GM12864 (cell line): ENCODE measurements at places on chromosomes 6 and 20.
A peak's percentile ranks its signal among the peaks of the same experiment; 100 is the strongest.

DNA sequence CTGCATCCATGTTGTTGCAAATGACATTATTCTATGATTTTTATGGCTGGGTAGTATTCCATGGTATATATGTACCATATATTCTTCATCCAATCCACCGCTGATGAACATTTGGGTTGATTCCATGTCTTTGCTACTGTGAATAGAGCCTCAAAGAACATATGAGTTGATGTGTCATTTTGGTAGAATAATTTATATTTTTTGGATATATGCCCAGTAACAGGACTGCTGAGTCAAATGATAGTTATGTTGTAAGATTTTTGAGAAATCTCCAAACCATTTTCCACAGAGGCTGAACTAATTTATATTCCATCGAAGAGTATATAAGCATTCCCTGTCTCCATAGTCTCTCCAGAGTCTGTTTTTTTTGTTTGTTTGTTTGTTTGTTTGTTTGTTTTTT is 1373.5 kb downstream of the GRIK2 start:
- DNase-seq, result no peak

- DNase-seq, result no peak
Measured at GRCh38 chr6:162770136-162770535, 42.4 kb downstream of the PACRG start.

GRCh38 chr6:15621203-15622044 is 41.4 kb downstream of the DTNBP1 start:
- DNase-seq, result peak; percentile 25

DNA sequence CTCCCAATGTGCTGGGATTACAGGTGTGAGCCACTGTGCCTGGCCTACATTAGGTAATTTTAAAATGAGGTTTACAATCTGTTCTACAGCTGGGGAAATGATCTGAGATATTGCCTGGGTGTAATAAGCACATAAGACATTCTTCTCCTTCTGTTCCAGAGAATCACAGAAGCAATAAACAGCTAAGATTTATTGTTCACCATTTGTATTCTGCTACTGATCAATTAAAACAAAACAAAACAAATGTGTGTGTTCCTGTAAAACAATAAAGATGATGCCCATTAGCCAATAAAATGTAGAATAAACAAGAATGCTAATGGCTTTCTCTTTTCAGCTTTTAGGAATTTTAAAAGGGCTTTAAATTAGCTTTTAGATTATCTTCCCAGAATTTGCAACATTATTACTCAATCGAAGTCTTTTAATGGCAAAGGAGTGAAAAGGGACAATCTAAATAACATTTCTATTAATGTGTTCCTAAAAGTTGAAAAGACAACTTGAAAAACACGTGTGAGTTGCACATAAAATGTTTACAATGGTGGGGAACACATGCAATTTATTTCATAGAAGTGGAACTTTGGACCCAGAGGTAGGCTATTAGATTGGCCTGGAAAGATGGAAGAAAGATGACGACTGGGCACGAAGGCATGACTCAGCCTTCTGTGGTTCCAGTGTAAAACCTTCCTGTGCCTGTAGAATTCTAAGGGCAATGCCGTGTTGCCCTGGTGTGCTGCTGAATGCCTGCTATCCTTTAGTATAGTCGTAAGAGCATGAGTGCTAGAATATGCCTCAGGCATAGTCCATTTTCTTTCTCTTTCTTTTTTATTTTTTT is 29.0 kb upstream of the DEK start:
- DNase-seq, result no peak

- DNase-seq, result peak; percentile 24
Measured at GRCh38 chr20:62838128-62838891, 21.5 kb downstream of the COL9A3 start.

- DNase-seq, result no peak
Measured at GRCh38 chr6:4185419-4185818, 50.0 kb upstream of the ECI2 start.

GRCh38 chr20:32333181-32333987 is 24.7 kb upstream of the ASXL1 start:
- peak; percentile 85 for DNase-seq

GRCh38 chr6:39420300-39421265 is 98.1 kb upstream of the KCNK16 start:
- DNase-seq, result no peak

GRCh38 chr6:122758927-122759334 is 20.6 kb upstream of the FABP7 start:
- no peak for DNase-seq

DNA sequence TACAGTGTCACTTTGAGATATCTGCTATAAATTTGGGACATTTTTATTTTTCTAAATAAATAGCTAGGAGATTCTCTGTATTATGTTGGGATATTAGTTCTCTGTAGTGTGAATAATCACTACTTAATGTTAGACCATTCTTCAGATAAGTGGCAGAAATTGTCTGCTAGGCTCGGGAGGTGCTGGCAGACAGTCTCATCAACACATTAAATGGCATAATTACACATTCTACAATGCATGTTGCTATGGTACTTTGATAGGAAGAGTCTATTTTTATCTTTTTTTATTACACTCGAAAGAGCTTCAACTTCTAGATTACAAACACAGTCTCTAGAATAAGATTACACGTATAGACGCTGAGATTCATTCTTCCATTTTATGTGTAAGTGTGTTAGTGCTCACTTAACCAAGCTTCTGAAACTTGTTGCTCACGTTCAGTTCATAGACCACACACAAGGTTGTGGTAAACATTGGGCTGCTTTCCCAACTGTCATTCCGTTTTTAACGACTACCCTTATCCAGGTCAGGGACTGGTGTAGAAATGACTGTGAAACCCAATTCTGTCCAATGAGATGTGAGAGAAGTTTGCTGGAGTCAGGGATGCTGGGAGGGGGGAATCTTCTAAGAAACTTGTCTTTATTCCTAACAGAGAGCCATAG is 78.6 kb downstream of the TPBG start:
- DNase-seq, result no peak

- peak; percentile 31 for DNase-seq
Measured at GRCh38 chr6:16669227-16669626, 92.0 kb downstream of the ATXN1 start.

- no peak for DNase-seq
Measured at GRCh38 chr6:22550971-22551670, 18.2 kb upstream of the HDGFL1 start.

GRCh38 chr6:149387779-149388512 is 12.1 kb upstream of the SUMO4 start:
- no peak for DNase-seq

DNA sequence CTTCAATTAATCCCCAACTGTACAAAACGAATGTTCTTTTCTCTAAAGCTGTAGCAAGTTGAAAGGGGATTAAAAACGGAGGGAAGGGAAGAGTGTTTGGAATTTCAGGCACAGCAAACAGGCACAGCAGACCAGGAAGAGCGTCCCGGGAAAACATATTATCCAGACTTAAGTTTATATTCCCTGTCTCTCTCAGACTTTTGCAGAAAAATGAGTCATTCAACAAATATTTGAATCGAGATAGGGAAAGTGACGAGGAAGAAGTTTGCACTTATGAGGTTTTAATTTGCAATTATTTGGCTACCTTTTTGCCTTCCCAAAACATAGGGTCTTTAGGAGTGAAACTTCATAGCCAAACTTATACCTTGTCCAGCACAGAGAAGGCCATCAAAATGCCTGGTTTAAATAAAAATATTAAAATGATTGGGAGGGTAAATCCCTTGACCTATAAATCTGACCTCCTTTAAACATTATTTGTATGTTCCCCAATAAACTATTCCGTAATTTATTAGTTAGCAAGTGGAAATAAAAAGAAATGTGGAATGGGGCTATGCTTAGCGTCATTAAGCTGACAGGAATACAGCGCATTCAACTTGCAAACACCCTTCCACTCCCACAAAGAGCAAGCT is 16.0 kb downstream of the HFE start:
- DNase-seq, result no peak

GRCh38 chr6:35924146-35924545 is 3.2 kb upstream of the SRPK1 start:
- no peak for DNase-seq

DNA sequence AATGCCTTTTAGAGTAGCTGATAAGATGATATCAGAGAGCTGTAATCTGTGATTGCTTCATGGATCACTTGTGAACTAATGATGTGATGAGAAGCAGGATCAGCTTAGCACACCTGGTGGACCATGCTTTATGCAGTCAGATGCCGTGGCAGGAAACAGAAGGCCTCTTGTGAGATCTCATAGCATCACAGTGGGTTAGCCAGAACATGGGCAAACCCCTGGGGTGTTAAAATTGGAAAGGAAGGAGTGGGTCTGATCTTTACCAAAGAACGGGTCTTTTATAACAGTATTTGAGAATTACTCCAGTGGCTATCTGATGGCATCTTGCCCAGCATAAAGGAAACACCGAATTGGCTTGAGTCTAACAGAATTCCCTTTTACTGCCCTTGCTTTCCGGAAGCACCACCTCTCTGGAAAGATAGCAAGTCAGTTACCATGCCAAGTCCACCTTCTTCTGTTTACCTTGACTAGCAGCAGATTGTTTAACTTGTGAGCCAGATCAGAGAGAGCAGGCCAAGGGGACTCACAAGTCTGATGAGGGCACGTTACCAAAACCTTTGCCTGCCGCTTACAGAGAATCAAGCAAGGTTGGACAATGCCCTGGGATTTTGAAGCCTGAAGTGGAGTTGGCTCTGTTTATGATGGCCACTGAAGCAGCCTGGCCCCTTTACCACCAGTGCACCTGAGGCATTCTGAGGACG is 20.9 kb upstream of the SRF start:
- no peak for DNase-seq

GRCh38 chr6:131117878-131118277 is 17.4 kb upstream of the AKAP7 start:
- no peak for DNase-seq

DNA sequence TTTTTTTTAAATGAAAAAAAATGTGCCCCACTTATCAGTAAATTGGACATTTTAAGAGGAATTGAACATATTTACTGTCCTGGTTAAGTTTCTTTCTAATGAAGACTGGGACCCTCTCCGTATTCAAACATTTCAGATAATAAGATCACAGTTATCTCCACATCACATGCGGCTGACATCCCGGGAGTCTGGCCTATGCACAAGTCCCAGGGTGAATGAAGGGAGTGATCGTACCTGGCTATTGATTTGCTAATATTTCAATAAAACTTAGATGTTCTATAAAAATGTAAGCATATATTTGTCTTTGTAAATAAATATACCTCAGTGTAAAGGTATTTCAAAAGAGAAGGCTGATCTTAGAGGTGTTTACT is 58.1 kb downstream of the FOXC1 start:
- no peak for DNase-seq

DNA sequence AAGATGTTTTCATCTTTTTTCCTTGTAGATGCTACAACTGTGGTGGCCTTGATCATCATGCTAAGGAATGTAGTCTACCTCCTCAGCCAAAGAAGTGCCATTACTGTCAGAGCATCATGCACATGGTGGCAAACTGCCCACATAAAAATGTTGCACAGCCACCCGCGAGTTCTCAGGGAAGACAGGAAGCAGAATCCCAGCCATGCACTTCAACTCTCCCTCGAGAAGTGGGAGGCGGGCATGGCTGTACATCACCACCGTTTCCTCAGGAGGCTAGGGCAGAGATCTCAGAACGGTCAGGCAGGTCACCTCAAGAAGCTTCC is 101.5 kb downstream of the POPDC3 start:
- no peak for DNase-seq

DNA sequence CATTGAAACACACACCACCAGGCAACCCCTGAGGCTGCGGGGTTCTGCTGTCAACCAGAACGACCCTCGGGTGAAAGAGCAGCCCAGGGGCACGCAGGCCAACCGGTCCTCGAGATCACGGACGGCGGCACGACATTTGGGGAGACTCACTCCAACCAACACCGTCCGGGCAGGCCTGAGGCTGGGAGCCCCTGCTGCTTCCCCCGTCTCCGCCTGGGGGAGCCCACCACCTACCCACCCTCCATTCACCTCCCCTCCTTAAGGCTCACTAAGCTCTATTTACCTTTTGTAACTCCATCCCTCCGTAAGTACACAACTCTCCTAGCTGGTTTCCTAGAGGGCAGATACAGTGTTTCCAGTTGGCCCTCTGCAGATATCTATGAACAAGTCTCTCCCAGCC is 971.3 kb upstream of the DEFB115 start:
- no peak for DNase-seq

DNA sequence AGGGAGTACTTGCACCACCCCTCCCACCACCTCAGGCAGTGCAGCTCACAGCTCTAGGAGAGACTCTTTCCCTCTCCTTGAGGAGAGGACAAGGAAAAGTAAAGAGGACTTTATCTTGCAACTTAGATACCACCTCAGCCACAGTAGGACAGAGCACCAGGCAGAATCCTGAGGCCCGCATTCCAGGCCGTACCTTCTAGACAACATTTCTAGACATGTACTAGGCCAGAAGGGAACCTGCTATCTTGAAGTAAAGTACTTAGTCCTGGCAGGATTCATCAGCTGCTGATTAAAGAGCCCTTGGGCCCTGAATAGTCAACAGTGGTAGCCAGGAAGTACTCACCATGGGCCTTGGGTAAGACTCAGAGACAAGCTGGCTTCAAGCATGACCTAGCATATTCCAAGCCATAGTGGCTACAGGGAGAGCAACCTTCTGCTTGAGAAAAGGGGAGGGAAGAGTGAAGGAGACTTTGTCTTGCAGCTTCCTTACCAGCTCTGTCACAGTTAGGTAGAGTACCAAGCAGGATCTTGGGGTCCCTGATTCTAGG is 384.4 kb upstream of the RNF217 start:
- no peak for DNase-seq

GRCh38 chr6:117817992-117818391 is 89.1 kb upstream of the SLC35F1 start:
- DNase-seq, result no peak

DNA sequence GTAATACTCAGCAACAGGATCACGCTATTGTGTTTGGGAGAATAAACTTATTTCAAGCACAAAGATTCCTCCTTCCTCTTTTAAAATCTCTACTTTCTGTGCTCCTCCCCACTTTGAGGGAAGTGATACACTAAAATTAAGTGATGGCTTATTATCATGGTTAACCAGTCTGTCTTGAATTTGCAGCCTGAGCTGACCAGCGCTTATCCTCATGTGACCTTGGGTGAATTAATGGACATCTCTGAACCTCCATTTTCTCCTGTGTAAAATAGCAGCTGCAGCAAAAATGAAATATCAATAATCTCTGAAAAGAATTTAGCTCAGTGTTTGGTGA is 222.6 kb downstream of the BCAS1 start:
- no peak for DNase-seq

GRCh38 chr6:128118401-128118800 is 217.5 kb upstream of the THEMIS start:
- DNase-seq, result no peak

DNA sequence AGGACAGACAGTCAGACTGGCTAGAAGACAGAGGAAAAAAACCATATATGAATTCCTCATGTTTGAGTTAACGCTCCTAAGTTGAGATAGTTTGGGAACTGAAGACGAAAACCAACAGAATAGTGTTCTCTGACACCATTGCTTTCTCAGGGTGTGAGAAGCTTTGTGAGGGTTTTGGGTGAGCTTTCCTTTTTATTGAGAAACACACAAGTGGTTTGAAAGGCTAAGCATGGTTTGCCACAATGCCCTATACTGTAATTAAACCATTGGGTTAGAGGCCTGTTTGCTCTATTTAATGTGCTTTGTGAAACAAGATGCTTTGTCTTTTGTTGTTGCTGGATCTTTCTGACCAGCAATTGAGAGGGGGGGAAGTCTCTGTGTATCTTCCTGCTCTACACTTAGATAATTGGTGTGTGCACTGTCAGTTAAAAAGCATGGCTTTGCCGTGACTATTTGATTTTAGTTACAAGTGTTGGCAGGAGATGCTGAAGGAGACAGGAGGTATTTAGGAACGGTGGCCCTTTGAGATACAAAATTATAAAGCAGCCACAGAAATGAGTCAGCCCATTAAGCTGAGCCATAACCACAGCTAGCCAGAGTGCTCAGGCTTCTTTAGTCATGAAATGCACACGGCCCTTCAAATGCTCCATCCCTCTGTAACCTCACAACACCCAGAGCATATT is 273.0 kb upstream of the PREP start:
- no peak for DNase-seq
